ENCODE measurements at places on chromosomes 11 and 22. TPM values are rescaled to one million over a fixed set of nuclear protein-coding genes. Genes with fewer than 3 reads are reported as not detected.
A peak's percentile ranks its signal among the peaks of the same experiment; 100 is the strongest.

DNA sequence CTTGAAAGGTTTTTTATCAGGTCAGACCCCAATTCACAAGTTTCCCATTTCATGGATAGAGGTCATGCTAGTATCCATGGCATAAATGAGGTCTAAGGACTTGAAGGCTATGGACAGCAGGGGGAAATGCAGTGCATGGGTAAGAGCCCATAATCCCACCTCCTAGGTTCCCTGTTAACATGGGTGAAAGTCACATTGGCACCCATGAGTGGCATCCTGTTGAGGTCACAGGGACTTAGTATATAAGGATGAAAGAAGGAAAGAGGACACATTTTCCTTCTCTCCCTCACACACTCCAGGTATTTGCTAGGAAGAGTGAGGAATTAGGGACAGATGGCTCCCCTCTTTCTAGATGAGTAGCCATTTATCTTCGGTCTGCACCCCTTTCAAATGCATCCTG lies 9.4 kb upstream of the GLYAT start:
- no peaks in the 10 kb centered on the region for H3K4me1 ChIP-seq
- no peaks in the 10 kb centered on the region for H3K27me3 ChIP-seq
- no peak for DNase-seq
- H3K4me3 ChIP-seq, result no peak overlapping the region
- no peak overlapping the region for H3K27ac ChIP-seq
- H3K36me3 ChIP-seq, result no peaks in the 10 kb centered on the region

OR2AG1 gene
- not detected for total RNA-seq

GRCh38 chr11:62788991-62789390 lies 1.8 kb downstream of the TMEM179B start:
- H3K27me3 ChIP-seq, result no peaks in the 10 kb centered on the region
- no peak overlapping the region for H3K27ac ChIP-seq
- H3K36me3 ChIP-seq, result no peaks in the 10 kb centered on the region

TSSK2 gene
- not detected for total RNA-seq

KCNE3 gene
- total RNA-seq, result 18.6 TPM

DNA sequence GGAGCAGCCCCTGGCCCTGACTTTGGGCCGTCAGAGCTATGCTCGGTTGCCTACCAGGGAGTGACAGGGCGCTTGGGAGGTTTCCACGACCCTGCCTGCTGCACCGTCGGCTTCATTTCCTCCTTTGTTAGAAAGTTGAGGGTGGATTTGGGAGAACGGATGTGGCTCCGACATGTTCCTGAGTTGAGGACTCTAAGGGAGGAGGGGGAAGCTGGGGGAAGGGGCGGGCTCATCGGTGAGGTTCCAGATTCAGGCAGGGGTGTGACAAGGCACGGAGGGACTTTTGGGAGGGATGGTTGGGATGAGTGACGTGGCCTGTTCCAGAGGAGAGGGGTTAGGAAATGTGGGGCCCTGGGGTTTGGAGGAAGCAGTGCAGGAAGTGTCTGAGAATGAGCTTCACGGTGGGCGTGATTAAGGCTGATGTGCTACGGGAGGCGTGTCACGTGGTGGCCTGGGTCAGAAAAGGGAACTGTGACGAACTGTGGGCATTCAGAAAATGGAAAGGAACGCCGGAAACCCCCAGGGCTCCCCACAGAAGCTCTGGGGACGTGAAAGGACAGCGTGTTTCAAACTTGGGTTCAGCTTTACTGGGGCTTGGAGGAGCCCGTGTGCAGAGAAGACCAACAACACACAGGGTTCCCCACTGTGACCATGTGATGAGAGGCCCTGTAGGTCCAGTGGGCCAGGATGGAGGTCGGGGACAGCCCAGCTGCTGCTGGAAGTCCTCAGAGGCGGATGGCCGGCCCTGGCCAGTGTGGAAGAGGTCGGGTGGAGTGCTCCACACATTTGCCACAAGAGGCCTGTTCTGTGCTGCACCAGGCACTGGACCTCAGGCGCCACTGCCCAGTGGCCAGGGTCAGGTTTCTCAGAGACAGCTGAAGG lies 2.8 kb downstream of the PARVB start:
- no peaks in the 10 kb centered on the region for H3K27me3 ChIP-seq
- H3K4me1 ChIP-seq, result peaks cover 5% of the 10 kb centered on the region
- H3K36me3 ChIP-seq, result no peaks in the 10 kb centered on the region
- no peak overlapping the region for H3K27ac ChIP-seq

- no peak overlapping the region for H3K27ac ChIP-seq
- no peaks in the 10 kb centered on the region for H3K27me3 ChIP-seq
- no peak for DNase-seq
Observed at GRCh38 chr22:49760630-49761571, 66.8 kb downstream of the BRD1 start.

DNA sequence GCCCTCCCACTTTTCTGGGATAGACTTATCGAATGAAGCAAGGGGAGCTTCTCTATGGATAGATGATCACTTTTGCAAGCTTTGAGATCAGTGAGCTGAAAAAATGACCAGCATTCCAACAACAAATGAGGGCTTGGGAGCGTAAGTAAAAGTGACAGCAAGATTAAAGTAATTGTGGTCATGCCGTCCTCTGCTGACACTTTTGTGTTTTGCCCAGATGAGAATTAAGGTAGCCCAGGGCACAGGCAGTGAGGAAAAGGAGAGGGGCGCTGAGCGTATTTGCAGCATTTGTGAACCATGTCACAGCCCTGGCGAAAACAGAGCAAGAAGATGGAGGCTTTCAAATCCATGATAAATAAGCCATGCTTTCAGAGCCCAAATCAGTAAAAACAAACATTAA lies 24.6 kb upstream of the TMA7B start:
- no peak overlapping the region for H3K27ac ChIP-seq
- H3K4me3 ChIP-seq, result no peak overlapping the region
- H3K4me1 ChIP-seq, result no peaks in the 10 kb centered on the region
- peaks cover 45% of the 10 kb centered on the region for H3K27me3 ChIP-seq

DNA sequence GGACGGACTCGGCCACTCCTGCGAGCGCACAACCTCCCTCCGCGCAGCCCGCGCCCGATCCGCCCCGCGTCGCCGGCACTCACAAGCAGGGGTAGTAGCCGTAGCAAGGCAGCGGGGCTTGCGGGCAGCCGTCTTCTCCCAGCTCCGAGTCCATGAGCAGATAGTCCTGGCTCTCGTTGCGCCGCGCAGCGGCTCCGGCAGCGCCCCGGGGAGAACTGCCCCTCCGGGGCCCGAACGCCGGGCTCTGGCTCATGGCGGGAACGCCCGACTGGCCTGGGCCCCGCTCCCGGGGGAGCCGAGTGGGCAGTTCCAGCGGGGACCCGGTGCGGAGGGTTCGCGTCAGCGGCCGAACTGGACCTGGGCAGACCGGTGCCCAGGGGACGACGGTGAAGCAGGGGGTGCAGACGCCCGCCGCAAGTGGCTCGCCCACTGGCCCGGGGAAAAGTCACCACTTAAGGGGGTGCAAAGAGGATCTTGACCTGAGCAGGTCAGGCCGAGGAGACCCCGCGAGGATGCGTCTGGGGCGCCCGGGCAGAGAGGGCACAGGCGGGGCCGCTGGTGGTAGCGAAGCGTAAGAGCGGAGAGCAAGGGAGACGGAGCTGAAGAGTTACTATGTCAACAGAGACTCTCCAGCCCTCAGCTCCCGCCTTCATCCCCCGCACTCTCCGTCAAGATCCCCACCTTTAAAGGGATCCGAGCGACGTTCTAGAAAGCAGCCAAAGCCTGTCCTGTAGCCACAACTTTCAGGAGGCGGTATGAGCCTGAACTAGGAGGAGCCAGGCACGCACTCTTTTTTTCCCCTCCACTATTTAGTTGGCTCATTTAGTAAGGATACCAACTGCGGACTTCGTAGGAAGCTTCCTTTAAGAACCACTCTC lies at the start of gene TRPC6:
TSS of gene TRPC6 (minus strand) at position 757 of the 878 bp plus-strand sequence. CDS start at position 253, 504 bp downstream.
- H3K36me3 ChIP-seq, result no peaks in the 10 kb centered on the region
- H3K4me3 ChIP-seq, result peak within 1 kb of the TSS; percentile 65
- H3K27ac ChIP-seq, result no peak within 1 kb of the TSS

MUC5AC gene
- total RNA-seq, result under 0.01 TPM

DNA sequence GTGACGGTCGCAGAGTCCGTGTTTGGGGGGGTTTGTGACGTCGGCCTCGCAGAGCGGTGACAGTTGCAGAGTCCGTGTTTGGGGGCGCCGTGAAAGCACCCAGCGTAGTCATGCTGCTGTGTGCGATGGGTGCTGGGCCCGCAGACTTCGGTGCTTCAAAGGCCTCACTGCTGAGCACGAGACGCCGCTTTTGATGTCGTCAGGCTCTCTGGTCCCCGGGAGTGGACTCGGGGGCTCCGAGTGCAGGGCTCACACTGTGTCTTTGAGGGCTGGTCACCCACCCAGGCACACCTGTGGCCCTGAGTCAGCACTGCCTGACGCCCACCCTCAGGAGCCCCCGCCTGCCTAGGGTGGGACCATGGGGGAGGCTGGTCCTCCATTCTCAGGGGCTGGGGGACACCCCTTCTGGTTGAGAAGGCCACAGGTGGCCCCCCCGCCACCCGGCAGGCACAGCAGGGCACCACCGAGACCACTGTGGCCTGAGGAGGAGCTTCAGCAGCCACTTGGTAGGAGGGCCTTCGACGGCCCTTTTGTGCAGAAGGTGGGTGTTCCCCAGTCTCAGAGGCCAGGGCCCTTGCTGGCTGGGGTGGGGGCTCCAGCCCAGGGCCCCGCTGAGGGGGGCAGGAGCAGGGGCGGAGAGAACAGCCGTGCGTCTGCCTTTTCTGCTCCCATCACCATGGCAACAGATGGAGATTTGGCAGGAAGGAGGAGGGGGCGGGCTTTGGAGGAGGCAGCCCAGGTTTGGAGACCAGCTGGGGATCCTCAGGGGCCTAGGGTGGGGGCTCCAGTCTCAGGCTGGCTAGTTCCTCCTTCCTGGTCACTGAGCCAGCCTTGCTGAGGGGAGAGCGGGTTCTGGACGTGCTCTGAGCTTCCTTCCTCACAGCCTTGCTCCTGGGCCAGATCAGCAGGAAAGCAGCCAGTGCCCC lies 20.9 kb downstream of the BRSK2 start:
- peak; percentile 63 for DNase-seq
- H3K27ac ChIP-seq, result peak overlapping the region; percentile 57
- no peaks in the 10 kb centered on the region for H3K36me3 ChIP-seq
- no peak overlapping the region for H3K4me3 ChIP-seq
- no peaks in the 10 kb centered on the region for H3K4me1 ChIP-seq
- H3K27me3 ChIP-seq, result no peaks in the 10 kb centered on the region

- H3K36me3 ChIP-seq, result no peaks in the 10 kb centered on the region
- no peak for DNase-seq
- H3K27ac ChIP-seq, result no peak overlapping the region
- H3K27me3 ChIP-seq, result no peaks in the 10 kb centered on the region
- peaks cover 10% of the 10 kb centered on the region for H3K4me1 ChIP-seq
Observed at GRCh38 chr11:2105511-2105910, 33.7 kb downstream of the IGF2 start.

DNA sequence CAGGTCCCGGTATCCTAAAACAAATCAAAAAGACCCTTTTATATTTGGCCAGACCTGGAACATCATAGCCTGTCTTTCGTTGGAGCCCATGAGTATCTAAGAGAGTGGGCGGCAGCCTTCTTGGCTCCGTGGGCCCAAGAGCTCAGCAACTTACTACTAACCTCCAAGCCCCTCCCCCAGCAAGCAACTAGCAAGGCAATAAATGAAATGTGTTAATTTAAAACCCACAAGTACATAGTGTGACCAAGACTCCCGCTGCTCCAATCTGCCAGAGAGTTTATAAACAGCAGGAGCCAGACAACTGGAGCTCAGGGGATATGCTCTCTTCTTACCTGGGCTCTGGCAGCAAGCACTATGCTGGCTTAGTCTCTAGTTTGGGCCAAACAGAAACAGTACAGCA lies 40.8 kb upstream of the CYP2D6 start:
- DNase-seq, result no peak
- peak overlapping the region; percentile 86 for H3K27ac ChIP-seq
- no peaks in the 10 kb centered on the region for H3K36me3 ChIP-seq
- H3K27me3 ChIP-seq, result no peaks in the 10 kb centered on the region

GRCh38 chr11:8832571-8833260 lies 78.3 kb upstream of the AKIP1 start:
- no peaks in the 10 kb centered on the region for H3K36me3 ChIP-seq
- peak overlapping the region; percentile 87 for H3K27ac ChIP-seq
- H3K4me1 ChIP-seq, result peaks cover 15% of the 10 kb centered on the region
- peak; percentile 42 for DNase-seq
- no peaks in the 10 kb centered on the region for H3K27me3 ChIP-seq
- H3K4me3 ChIP-seq, result no peak overlapping the region

DNA sequence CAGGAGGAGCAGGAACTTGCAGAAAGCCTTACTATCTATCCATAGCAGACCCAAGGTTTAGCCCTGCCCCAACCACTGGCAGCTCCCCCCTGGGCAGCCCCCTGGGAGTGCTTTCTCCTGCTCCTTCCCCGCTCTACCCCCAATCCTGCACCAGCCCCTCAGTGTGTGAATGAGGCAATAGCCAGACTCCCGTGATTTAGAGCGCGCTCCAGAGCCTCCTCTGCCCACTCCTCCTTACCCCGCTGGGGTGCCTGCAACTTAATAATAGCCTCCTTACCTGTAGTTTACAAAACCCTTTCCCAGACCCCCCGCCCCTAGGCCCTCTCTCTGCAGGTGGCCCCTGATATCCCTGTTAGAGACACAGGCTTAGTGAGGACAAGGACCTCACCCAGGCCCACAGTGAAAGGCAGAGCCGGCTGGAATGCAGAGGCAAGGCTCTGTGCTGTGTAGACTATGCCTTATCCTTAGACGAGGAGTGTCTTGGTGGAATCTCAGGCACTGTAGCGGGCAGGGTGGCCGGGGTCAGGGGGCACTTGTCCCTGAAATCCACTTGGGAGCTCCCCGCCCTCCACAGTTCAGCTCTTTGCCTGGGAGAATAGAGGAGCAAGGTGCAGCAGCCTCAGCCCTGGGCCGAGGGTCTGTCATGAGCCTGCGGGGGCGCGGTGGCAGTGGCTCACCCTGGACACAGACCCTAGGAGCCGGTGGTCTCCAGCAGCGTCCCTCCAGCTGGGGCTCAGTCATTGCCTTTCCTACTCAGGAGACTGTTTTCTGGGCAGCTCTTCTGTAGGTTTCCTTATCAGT lies 4.3 kb upstream of the CARNS1 start:
- H3K27ac ChIP-seq, result no peak overlapping the region
- no peak overlapping the region for H3K4me3 ChIP-seq
- DNase-seq, result no peak
- H3K36me3 ChIP-seq, result no peaks in the 10 kb centered on the region
- H3K4me1 ChIP-seq, result peaks cover 6% of the 10 kb centered on the region
- no peaks in the 10 kb centered on the region for H3K27me3 ChIP-seq

DNA sequence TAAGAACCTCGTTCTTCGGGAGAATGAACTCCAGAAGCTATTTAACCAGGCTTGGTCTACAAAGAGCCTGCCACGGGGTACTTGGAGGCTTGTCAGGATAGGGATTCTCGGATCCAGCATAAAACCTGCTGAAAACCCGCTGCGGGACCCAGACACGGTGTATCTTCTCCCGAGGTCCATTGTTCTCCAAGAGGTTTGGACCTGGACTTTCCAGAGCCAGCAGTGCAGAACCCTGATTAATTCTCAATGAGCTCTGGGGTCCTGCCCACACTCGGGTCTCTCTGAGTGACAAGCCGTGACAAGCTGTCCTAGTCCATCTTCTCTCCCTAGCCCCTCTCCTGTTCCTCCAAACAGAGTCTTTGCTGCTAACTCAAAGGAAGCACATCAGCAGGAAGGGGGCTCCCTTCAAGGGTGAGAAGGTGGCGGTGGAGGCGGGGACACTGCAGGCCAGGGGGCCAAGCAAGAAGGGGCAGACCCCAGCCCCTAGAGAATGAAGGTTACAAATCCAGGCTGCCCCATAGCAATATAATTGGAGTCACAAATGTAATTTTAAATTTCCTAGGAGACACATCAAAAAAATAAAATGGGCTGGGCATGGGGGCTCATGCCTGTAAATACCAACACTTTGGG lies 12.2 kb downstream of the SHANK2 start:
- no peaks in the 10 kb centered on the region for H3K27me3 ChIP-seq
- peaks cover 18% of the 10 kb centered on the region for H3K4me1 ChIP-seq
- H3K4me3 ChIP-seq, result no peak overlapping the region

SUSD2 gene
- 9.7 TPM for total RNA-seq

GRCh38 chr22:24761888-24762675 lies 12.4 kb downstream of the PIWIL3 start:
- H3K4me1 ChIP-seq, result no peaks in the 10 kb centered on the region
- DNase-seq, result no peak
- no peaks in the 10 kb centered on the region for H3K27me3 ChIP-seq
- H3K36me3 ChIP-seq, result no peaks in the 10 kb centered on the region
- H3K4me3 ChIP-seq, result no peak overlapping the region
